ENCODE measurements at places on chromosomes 3 and 15.

DNA sequence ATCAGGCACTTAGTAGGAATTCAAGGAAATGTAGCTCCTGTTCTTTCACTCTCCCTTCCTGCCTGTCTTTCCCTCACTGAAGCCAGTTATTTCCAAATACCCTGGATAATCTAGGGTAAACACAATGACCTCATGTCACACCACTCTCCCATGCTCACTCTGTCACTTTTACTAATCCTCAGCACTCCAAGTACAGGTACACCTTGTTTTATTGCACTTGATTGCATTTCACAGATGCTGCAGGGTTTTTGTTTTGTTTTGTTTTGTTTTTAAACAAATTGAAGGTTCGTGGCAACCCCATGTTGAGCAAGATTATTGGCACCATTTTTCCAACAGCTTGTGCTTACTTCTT lies 40.8 kb downstream of the PPM1L start:
- no peak for DNase-seq

DNA sequence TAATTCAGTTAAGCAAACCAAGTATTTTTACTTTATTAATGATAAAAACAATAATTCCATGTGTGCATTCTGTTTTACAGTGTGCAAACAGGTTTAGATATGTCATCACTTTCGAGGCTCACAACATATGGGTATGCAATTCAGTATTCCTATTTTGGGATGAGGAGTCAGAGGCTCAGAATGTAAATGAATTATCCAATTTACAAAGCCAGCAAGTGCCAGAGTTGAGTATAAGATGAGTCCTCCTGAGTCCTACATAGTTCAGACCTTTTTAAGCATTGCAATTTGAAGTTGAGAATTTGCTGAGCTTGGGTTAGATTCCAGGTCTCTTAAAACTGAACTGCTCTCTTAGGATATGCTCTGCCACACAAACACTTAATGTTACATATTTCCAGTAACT lies 424.2 kb upstream of the ROBO2 start:
- DNase-seq, result no peak

GRCh38 chr3:114764056-114764492 lies 383.0 kb downstream of the ZBTB20 start:
- no peak for DNase-seq

- DNase-seq, result no peak
These were observed 3.4 kb upstream of the CLN6 start for GRCh38 chr15:68232937-68233336.

DNA sequence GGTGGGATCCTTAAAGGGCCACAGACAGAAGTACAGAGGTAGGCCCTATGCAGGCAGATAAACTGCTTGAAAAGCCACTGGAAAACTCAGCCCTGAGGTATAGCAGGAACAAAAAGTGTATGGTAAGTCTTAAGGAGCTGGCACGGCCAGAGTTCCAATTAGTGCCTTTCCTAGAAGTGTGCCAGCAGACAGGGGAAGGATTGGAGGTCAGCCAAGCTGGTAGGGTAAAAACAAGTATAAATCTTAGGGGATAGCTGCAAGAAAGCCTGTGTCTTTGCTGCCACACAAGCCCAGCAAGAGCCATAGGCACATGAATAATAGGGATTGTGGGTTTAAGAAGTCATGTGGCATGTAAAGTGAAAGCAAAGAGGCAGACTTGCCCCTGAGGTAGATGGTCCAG lies 582.5 kb downstream of the PLOD2 start:
- DNase-seq, result no peak

GRCh38 chr3:11435440-11436165 lies 163.4 kb downstream of the ATG7 start:
- no peak for DNase-seq

DNA sequence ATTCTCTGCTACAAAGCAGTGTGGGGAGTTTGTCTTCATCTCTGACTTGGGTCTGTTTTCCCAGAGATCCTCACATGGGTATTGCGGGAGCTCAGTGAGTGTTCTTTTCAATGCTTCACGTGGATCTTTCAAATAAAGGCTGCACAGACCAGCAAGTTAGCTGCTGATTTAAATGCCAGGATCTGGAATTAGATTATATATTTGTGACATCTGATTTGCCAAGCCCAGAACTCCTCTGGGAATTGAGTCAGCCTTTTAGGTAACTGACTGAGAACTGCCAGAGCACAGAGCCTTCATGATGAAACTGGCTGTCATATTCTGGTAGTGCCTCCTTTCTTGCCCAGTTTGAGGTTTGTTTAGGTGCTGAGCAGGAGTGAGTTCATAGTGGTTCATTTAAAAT lies 14.7 kb downstream of the EDEM1 start:
- DNase-seq, result no peak

- DNase-seq, result no peak
These were observed 20.3 kb upstream of the TNIK start for GRCh38 chr3:171480526-171480925.

DNA sequence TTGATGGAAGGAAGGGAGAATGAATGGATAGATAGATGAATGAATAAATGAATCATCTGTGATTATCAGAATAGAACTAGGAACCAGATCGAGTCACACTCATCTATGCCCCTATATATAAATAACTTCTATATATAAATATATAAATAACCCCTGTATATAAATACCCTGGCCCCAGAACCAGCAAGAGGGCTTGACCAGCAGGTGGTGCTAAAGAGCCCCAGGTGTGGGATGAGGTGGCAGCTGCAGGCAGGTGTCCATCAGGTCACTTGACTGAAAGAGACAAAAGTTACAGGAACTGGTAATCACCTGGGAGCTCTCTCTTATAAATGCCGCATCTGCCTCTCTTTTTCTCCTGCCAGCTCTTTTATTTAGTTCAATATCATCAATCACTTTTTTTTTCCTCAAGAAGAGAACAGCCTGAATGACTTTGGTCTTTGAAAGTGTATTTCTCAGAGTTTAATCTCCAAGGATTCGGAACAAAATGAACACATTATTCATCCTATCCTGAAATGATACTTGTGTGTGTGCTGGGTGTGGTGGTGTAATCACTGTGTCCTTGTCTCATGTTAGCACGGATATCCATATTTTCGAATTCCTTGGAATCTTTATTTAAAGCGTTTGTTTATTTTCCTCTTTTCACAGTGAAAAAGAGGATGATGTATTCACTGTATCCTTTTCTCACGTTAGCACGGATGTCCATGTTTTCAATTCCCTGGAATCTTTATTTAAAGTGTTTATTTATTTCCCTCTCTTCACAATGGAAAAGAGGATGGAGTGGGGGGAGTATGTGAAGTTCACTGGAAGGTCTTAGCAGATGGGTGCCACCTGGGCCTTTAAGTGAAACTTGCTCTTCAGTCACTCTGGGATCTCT lies 35.4 kb upstream of the ATG7 start:
- peak; percentile 65 for DNase-seq

DNA sequence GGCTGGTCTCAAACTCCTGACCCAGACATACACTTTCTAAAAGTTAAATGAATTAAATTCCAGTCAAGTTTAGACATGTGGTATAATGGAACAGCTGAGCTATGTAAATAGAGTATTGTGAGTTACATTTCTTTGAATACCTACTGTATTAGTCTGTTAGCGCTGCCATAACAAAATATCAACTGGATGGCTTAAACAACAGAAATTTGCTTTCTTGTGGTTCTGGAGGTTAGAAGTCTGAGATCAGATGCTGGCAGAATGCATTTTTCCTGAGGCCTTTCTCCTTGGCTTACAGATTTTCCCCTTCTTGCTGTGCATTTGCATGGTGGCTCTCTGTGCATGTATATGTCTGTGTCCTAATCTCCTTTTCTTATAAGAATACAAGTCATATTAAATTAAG lies 101.5 kb upstream of the TGFBR2 start:
- no peak for DNase-seq

DNA sequence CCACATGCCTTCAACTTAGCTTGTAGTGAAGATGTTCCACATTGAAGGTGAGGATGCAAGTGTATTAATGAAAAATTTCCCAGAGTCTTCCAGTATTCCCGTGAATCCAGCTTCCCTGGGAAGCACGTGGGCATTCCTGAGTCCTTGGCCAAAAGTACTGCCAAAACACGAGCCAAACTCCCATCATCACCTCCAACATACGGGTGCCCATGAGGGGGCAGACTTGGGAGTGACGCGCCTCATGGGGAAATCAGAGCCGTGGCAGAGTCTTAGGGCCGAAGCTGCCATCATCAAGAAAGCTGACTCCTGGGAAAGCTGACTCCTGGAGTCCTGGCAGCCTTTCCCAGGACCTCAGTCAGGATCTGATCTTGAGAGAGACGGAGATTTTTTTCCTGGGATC lies 20.1 kb upstream of the TM2D3 start:
- DNase-seq, result no peak

DNA sequence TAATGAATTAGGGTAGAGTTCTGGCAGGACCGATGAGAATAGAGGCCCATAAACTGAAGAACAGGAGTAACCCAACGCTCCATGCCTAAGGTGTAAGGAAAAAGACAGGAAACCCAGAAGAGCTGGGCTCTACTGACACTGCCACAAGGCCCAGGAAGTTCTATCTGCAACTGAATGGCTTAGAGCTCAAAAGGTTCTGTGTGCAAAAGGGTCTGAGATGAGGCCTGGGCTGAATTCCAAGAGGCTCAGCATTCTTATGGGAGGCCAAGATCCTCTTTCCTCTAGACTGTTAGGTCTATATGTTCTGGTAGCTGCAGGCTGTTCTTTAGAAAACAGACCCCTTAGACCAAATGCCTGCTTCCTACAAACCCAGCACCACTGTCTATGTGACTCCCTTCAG lies 30.5 kb upstream of the PRSS50 start:
- no peak for DNase-seq

DNA sequence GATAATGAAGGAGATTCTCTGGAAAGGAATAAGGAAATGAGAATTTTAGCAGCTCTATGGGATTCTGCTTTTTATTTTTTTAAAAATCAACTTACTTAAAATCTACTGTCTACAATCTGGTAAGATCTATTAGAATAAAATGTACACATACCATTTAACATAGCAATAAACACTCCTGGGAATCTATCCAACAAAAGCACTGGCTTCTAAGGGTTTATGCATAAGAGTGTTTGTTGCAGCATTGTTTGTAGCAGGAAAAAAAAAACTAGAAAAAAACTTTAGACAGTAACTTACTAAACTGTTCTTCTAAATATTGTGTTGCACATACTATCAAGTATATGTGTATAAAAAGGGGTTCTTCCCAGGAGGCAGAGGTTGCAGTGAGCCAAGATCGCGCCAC lies 15.7 kb upstream of the RBP1 start:
- DNase-seq, result no peak

DNA sequence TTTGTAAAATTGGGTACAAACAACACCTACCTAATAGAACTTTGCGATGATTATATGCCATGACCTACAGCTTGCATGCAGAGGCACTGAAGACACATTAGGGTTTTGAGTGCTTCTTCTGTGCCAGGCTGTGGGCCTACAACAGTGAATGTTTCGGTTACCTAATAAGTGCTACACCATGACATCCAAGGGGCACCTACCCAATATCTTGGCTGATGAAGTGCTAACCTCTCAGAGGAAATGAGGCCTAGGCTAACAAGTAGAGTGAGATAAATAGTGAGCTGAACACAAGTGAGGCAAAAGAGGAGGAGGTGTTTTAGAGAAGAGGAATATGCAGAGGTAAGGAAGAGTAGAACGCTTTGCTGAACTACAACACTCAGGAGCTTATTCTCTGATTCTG lies 12.2 kb upstream of the RASGRP1 start:
- no peak for DNase-seq

DNA sequence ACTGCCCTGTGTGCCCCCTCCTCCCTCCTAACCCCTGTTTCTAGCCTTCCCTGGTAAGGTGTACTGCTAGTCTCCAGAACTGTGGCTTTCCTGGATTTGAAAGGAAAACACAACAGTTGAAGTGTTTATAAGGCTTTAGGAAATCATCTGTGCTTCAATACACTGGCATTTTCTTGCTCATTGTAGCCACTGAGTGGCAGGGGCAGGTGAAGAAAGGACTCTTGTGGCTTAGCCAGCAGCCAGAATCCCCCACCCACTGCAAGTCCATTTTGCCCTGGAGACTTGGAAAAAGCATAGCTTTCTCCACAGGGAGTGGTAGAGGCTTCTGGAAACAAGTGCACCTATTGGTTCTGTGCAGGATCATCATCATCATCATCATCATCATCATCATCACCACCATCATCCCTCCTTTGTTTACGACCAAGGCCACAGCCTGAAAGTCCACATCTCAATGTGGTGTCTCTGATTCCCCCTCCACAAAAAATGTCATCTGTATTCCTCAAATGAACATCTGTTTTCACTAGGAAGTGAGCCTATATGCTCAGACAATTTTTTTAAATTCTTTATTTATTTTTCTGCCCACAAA lies 33.4 kb downstream of the AQP9 start:
- DNase-seq, result no peak

DNA sequence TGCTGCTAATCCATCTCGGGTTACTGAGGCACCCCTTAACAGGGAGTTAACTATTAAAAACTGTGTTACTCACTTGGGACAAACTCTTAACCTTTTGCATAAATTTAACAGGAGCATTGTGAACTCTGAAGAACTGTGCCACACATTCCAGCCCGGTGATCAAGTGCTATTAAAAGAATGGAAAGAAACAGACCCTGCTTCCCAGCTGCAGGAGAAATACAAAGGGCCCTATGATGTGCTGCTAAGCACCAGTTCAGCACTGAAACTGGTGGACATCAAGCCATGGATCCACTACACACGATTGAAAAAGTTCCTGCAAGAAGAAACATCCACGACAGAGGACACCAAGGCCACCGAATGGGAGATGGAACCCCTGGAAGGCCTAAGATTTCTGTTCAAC lies 114.7 kb upstream of the PLCL2 start:
- no peak for DNase-seq

DNA sequence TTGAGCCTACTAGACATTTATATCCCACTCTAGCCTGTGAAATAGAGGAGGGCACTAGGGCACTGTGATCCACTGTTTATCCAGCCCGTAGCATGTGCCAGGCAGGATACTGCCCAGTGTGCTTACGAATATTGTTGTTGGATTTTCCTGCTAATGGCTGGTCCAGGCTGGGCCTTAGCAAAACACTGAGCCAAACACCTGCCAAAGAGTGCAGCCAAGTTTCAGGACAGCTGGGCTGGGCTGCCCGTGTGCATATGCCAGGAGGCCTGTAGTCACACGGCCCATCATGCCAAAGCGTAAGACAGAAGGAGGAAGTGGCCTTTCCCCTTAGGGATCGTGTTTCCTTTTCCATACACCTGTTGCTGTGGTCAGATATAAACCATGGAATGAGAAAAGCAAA lies 54.5 kb upstream of the ABHD10 start:
- DNase-seq, result no peak

- DNase-seq, result peak; percentile 62
These were observed 16.1 kb upstream of the CACNA2D2 start for GRCh38 chr3:50519471-50520089.

DNA sequence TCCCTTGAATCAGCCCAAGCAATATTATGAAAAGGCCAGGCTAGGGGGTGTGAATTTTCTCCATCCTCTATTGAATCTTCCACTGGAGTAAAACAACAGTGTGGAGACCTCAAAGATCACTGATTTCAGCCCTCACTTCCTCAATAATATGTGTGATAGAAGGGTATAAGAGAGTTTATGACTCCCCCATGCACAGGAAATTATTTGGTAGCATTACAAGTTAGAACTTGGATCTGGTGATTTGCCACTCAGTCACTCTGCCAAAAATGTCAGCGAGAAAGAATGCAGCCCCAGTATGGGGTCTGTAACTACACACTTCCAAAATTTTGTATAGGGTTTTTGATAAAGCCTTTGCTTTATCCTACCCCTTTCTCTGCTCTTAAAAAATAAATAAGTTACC lies 81.0 kb upstream of the KCNMB2 start:
- DNase-seq, result no peak

All from T follicular helper cell (primary cell).